Spleen (tissue), 13 donors: ENCODE measurements at places on chromosomes 6 and 20. TPM values are rescaled to one million over a fixed set of nuclear protein-coding genes. Genes with fewer than 3 reads are reported as not detected.

GRCh38 chr6:142210606-142211005 lies 63.5 kb downstream of the VTA1 start:
- H3K4me3 ChIP-seq, result no peak overlapping the region
- DNase-seq, result no peak
- H3K36me3 ChIP-seq, result peaks cover 36% of the 10 kb centered on the region
- H3K4me1 ChIP-seq, result no peaks in the 10 kb centered on the region

GRCh38 chr6:129730477-129731165 lies 20.6 kb upstream of the ARHGAP18 start:
- H3K4me1 ChIP-seq, result no peaks in the 10 kb centered on the region
- H3K27me3 ChIP-seq, result no peaks in the 10 kb centered on the region
- H3K27ac ChIP-seq, result no peak overlapping the region
- H3K4me3 ChIP-seq, result no peak overlapping the region
- no peaks in the 10 kb centered on the region for H3K36me3 ChIP-seq

GRCh38 chr20:62753626-62754025 lies 42.6 kb upstream of the MRGBP start:
- no peak overlapping the region for H3K4me3 ChIP-seq
- peaks cover 35% of the 10 kb centered on the region for H3K27me3 ChIP-seq
- peak; percentile 41 for DNase-seq
- no peaks in the 10 kb centered on the region for H3K36me3 ChIP-seq
- no peaks in the 10 kb centered on the region for H3K4me1 ChIP-seq
- H3K27ac ChIP-seq, result no peak overlapping the region

The GSTA2 gene
- total RNA-seq, result not detected

DNA sequence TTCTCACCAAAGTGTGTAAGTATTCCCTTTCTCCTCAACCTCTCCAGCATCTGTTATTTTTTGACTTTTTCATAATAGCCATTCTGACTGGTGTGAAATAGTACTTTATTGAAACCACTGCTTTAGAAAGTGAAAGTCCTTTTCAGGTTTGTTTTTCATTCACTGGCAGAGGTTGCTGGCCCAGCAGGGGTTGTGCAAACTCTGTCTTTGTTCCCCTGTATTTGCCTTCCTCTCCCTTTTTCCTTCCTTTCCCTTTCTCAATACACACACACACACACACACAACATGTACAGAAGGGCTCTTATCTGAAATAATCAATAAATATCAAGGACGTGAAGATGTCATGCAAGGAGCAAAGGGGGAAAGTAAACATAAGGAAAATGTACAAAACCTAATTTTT lies 99.8 kb downstream of the LY86 start:
- peak overlapping the region; percentile 45 for H3K27ac ChIP-seq
- DNase-seq, result no peak
- no peak overlapping the region for H3K4me3 ChIP-seq
- H3K36me3 ChIP-seq, result no peaks in the 10 kb centered on the region
- peaks cover 69% of the 10 kb centered on the region for H3K4me1 ChIP-seq

The FOXA2 gene
- total RNA-seq, result not detected

GRCh38 chr6:109342506-109342905 lies 39.8 kb downstream of the CD164 start:
- H3K27me3 ChIP-seq, result no peaks in the 10 kb centered on the region
- H3K27ac ChIP-seq, result no peak overlapping the region
- DNase-seq, result no peak
- no peak overlapping the region for H3K4me3 ChIP-seq
- H3K4me1 ChIP-seq, result no peaks in the 10 kb centered on the region

- no peak overlapping the region for H3K4me3 ChIP-seq
- H3K36me3 ChIP-seq, result peaks cover 14% of the 10 kb centered on the region
- no peak for DNase-seq
These were observed 7.7 kb downstream of the PHIP start for GRCh38 chr6:79070206-79070825.

- no peak overlapping the region for H3K4me3 ChIP-seq
- H3K4me1 ChIP-seq, result peaks cover 49% of the 10 kb centered on the region
- DNase-seq, result no peak
- H3K27me3 ChIP-seq, result no peaks in the 10 kb centered on the region
These were observed 14.0 kb downstream of the CASS4 start for GRCh38 chr20:56426026-56426425.
